Dermis blood vessel endothelial cell (primary cell): ENCODE measurements at places on chromosomes 3 and 15. TPM values are rescaled to one million over a fixed set of nuclear protein-coding genes. Genes with fewer than 3 reads are reported as not detected.

Gene KBTBD12
- under 0.01 TPM in 1 of 2 replicates, not detected in the other for total RNA-seq

Gene FBXO40
- total RNA-seq = not detected in 2 replicates

Gene CFAP161
- total RNA-seq = 0.23 and 0.34 TPM in 2 replicates

Gene GOLGA8N
- total RNA-seq = 1.2 TPM in 2 replicates

Gene OR5K2
- total RNA-seq = not detected in 2 replicates

Gene EFCAB12
- not detected in 2 replicates for total RNA-seq

Gene ROBO1
- total RNA-seq = 0.47 and 1.0 TPM in 2 replicates

Gene CACNA1D
- total RNA-seq = not detected in 2 replicates

Gene CDHR4
- total RNA-seq = not detected in 2 replicates

Gene FRMD5
- 1.5 and 3.4 TPM in 2 replicates for total RNA-seq

Gene GNAI2
- total RNA-seq = 624 and 776 TPM in 2 replicates

Gene ENTPD3
- under 0.01 and 0.09 TPM in 2 replicates for total RNA-seq

Gene TNIK
- 8.2 and 30.3 TPM in 2 replicates for total RNA-seq

Gene KIF23
- 13.8 and 55.1 TPM in 2 replicates for total RNA-seq
